Stimulated activated CD4-positive, alpha-beta T cell treated with anti-CD3 and anti-CD28 coated beads, Interleukin-1b, Interleukin-23, amount 100 ng/mL, for 1 hour (primary cell): ENCODE measurements at places on chromosomes 6 and 20.

DNA sequence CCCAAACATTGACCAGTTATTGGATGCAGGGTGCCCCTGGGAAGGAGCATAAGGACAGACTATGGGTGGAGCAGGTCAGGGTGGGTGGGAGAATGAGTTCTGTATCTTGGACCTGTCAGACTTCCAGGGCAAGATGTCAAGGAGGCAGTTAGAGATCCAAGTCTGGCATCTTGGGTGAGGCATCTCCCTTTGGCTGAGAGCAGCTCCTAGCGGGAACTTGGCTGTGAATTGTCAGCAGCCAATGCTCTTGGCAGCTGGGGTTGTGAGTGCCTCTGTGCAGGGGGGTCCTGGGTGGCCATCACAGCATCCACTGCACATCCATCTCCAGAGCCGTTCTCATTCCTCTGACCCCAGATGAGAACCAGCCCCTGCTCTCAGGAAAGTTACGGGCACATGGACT lies 117.0 kb upstream of the MYL9 start:
- DNase-seq: no peak

DNA sequence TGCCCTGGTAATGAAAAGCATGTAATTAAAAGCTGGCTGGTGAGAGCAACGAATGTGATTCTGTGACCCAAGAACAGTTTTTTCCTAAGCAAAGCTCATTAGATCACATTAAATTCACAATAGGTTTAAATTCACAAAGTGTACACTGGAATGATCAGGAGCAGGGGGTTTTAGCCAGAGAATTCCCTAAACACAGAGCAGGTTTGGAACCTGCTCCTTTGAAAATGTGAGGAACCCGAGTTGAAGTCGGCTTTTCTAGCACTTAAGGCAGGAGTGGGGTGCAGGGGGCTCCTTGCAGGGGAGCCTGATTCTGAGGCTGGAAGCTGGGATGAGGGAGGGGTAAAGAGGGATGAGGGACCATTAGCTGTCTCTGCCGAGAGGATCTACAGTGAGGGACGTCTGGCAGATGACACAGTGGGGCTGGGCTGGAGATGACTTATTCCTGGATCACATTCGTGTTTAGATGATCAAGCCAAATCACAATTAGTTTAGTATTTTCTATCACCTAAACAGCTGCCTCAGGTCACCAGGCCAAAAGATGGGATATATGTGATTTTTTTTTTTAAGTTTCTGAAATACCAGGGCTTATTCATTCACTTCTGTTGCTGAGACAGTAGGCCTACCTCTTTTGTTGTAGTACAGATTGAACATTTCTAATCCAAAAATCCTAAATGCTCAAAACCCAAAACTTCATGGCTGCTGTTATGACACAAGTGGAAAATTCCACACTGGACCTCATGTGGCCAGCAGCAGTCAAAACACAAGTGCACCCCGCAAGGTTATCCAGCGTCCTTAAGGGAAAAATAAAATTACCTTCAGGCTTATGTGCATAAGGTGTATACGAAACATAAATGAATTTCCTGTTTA lies 93.1 kb upstream of the HIVEP1 start:
- DNase-seq: no peak

DNA sequence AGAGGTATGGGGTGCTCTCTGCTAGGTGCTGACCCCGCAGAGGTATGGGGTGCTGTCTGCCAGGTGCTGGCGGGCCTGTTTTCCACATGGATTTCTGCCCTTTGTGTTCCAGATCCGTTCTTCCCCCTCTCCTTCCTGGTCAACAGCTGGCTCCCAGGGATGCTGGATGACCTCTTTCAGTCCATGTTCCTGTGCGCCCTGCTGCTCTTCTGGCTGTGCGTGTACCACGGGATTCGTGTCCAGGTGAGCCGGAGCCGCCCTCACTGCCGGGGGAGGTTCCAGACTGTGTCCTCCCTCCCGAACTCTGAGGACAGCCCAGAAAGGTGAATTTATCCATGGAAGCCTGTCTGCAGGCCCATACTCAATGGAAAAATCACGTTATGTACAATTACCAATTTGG lies 36.3 kb downstream of the DYNLT1 start:
- DNase-seq: no peak

- no peak for DNase-seq
Measured at GRCh38 chr6:20661721-20662120, 127.5 kb downstream of the CDKAL1 start.

DNA sequence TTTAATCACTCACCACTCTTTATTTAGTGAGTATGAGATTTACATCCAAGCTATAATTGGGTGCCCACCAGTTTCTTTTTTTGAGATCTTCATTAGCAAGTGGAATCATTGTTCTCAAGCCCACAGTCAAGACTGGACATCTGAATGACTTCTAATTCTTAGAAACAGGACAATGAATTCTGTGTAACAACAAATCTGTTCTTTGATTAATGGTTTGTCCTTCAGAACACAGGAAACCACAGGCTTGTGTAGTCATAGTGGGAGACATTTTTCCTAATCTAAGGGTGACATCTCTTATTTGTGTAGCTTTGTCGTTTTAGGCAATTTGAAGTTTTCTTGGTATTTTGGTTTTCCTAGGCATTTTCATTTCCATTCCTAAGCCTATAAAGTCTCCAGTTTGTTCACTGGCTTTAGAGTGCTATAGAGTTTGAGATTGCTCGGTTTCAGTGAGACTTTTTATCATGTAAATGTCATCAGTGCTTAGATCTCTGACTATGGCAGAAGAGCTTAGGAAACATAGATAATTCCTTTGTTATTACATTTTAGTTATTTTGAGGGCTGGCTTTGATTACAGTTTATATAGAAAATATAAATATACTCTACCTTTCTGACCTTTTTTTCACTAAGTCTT lies 903.9 kb upstream of the MAP3K7 start:
- no peak for DNase-seq

- DNase-seq: no peak
Measured at GRCh38 chr6:125811259-125811658, 20.5 kb downstream of the NCOA7 start.

DNA sequence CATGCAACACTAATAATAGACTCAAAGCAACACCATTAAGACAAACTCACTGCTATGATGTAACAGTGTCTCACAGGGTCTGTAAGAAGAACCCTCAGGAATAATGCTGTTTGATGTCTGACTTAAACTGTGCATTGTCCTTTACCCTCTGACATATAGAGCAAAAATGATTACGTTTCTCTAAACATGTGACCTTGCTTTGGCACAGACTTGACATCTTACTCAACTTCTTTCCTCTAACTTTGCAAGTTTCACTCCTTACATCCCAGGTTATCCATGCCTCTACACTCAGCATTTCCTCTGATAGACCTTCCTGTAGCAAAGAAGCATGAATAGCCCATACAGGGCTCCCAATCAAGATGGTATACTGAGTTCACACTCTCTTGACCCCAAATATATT lies 252.7 kb downstream of the UST start:
- no peak for DNase-seq

- DNase-seq: no peak
Measured at GRCh38 chr20:42553374-42553773, 636.3 kb downstream of the PTPRT start.

GRCh38 chr6:27752038-27752885 lies 159.9 kb downstream of the OR2B2 start:
- no peak for DNase-seq

GRCh38 chr6:31836047-31836473 lies 8.5 kb downstream of the HSPA1B start:
- DNase-seq: no peak

DNA sequence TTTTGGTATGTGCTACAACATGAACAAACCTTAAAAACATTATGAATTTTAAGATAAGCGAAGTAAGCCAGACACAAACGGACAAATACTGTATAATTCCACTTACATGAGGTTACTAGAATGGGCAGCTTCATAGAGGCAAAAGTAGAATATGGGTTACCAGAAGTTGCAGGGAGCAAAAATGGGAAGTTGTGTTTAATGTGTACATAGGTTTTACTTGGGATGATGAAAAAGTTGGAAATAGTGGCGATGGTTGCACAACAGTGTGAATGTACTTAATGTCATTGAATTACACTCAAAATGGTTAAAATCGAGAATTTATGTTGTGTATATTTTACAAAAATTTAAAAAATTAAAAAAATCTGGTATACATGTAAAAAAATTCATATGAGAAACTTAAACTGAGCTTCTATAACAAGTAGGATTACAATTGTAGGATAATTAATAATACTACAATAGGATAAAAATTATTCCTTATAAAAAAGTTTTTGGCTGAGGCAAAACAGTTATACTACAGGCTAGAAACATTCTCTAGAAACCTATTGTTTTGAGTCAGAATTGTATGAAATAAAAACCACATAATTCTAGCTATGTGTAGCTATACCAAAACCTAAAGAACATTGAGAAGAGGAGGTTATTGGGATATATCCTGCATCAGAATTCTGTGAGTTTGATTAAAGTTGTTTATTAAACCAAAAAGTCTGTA lies 24.8 kb upstream of the DYNLRB1 start:
- DNase-seq: no peak

GRCh38 chr6:11656491-11656890 lies 118.9 kb downstream of the TMEM170B start:
- no peak for DNase-seq

DNA sequence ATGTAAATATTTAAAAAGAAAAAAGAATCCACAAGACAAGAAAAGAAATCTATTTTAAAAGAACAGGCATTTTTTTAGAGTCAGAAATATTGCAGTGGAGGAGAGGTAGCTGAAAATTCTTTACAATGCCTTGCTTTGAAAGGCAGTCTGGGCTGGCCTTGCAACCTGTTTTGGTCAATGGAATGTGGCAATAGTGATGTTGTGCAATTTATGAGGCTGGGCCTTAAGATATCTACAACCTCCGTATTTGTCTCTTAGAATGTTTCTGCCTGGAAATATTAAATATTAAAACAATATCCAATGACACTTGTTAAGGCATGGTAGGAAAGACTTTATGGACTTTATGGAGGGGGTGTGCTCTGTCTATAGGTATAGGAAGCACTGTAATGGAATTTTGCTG lies 14.8 kb upstream of the SCGN start:
- no peak for DNase-seq

- peak; percentile 19 for DNase-seq
Measured at GRCh38 chr6:33768644-33769120, 20.2 kb downstream of the LEMD2 start.

DNA sequence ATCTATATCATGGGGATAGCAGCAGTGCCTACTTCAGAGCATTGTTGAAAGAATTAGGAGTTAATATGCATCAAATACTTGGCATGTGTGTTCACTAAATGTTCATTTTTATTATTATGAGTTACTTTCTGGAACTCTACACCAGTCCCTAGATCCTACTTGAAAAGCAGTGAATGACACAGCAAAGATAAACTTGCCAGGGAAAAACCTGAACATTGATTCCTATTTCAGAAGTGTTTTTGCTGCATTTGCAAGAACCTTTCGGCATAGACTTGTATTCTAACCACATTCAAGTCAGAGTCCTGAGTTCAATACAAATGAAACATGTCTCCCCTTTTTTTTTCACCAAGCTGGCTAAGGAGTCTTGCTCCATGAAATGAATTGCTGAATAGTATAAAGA lies 187.4 kb upstream of the TAB2 start:
- DNase-seq: no peak

DNA sequence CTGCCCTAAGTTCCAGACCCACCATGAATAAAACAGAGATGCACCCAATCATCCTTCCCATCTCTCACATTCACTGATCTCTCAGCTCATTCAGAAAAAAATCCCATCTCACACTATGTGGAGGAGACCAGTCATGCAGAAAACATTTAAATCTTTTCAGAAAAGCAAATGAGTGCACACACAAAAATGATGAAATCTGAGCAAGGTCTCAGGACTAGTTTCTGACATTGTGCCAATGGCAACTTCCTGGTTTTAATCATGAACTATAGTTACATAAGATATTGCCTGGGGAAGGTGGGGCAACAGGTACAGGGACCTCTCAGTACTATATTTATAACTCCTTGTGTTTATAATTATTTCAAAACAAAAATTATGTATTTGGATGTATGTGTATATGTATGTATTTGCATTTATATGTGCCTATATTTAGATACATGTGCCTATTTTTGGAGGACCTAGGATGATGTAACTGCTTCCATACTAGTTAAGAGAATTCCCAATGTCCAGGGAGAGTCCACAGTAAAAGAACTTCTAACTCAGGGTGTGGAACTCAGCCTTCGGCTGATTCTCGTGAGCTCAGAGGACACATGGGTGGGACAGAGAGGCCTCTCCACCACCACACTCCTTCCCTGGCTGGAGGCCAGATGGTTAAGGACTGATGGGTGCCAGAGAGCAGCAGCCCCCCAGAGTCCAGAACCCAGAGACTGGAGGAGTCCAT lies 71.7 kb upstream of the MAP3K4 start:
- no peak for DNase-seq

DNA sequence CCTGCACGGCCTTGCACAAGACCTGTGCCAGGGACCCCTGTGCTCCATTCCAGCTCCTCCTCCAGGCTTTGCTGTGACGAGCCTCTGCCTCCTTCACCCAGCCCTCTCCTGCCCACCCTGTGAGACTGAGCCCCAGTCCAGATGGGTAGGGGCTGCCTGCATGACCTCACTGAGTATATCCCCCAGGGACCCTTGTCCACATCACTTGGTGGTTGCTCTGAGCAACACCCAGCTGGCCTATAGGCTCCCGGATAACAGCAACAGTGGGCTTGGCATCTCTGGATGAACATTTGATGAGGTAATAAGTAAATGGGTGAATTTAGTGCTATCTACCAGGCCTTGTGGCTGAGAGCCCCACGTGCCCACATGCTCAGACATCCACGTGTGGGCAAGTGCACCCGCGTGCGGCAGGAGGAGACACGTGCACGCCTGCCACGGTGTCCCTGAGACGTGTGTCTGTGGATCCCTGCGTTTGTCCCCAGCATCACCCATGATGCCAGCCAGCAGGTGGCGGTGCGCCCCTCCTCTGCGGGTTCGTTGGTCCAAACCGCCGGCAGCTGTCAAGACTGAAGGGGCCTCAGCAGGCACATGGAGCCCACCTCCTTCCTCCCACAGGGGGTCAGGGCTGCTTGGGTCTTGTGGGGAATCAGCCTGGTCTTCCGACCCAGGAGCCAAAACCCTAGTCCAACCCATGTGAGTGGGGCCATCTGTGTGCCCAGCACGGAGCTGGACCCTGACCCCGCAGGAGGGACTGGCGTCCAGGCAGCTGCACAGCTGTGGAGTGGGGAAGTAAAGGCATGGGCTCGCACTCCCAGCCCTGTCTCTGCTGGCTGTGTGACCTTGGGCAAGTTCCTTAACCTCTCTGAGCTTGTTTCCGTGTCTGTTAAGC lies 45.9 kb downstream of the FGD2 start:
- DNase-seq: peak; percentile 75

DNA sequence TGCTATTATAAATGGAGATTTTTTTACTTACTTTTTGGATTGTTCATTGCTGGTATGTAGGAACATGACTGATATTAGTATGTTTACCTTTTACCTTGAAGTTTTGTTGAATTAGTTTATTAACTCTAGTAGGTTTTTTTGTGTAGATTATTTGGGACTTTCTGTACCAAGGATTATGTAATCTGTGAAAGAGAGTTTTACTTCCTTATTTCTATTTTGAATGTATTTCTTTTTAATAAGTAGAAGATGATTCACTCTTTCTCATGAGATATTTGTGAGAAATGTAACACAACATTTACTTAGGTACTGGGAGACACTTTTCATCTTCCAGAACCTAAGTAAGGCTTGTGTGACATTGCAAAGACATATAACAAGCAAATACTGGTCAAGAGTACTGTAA lies 473.9 kb upstream of the HS3ST5 start:
- DNase-seq: no peak

- DNase-seq: peak; percentile 17
Measured at GRCh38 chr20:31675828-31676608, 38.3 kb downstream of the COX4I2 start.
